ENCODE measurements at places on chromosomes 7 and 10.
A peak's percentile ranks its signal among the peaks of the same experiment; 100 is the strongest.

- peak; percentile 80 for DNase-seq
Observed at GRCh38 chr10:130127364-130128061, 8.7 kb upstream of the GLRX3 start.

DNA sequence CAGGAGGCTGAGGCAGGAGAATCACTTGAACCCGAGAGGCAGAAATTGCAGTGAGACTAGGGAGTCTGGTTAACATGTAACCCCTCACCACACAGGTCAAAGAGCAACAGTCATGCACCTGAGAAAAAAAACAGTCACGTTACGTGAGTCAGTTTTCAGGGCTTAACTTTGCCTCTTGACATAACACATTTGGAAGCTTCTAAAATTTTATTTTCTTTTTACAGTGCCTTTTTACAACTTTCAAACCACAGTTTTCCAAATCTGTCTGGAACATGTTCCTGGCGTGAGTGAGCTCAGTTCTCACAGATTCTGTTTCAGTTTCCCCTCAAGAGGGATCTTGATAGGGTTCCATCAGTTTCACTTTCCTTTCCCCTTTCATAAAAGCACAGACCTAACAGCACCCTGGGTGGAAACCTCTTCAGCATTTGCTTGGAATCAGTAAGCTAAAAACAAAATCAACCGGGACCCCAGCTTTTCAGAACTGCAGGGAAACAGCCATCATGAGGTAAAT, 4.4 kb downstream of the IFIT3 start:
- peak; percentile 55 for DNase-seq

DNA sequence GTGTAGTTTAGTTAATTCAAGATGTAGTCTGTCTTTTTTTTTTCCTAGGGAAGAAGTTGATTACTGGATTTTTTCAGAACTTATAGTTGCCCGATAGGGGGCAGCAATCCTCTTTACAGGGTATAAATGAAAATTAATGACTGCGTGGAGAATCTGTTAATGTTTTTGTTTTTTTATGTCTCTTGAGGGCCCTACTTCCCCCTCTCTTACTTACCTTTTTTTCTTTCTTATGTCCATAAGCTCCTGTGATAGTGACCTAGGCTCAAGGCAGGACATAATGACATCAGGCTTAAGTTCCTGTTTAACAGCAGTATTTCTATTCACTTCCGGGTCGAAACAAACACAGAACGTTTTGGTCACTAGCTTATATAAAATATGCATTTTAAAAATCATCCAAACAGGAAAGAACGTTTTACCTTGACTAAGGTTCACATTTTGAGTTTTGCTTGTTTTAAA, 18.8 kb downstream of the CDC123 start:
- peak; percentile 29 for DNase-seq

DNA sequence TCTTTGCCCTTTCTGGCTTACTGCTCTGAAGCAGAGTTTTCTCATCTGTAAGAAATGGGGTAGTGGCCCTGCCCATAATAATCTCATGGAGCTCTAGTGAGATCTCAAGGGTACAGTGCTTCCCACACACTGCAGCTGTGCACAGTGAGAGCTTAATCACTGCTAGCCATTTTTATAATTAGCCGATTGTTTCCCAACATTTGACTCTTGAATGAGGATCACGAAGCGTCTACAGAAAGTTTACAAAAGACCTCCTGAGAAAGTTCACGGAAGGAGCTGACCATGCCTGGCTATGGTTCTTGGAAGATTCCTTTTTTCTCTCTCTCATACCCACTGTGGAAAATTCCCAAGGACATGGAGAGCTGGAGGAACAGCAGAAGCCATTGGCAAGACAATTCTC, 70.4 kb downstream of the FAM171A1 start:
- DNase-seq, result no peak

DNA sequence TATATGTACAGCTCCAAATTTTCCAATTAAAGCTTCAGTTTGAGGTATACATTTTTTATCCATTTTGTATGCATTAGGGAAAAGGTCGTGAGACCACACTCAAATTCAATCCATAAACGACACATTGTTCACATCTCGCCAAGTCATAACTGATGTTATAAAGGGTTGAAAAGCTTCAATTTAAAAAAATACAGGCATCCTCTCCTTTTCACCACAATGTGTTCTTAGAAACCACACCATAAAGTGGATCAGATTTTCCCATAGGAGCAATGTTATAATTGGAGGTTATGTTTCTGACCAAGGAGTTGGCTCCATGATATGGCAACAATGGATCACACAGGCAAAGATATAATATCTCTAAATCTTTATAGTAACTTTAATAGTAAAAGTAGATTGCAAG, 663.6 kb downstream of the PARD3 start:
- no peak for DNase-seq

- DNase-seq, result peak; percentile 45
Observed at GRCh38 chr10:77756319-77757232, 119.0 kb upstream of the KCNMA1 start.

DNA sequence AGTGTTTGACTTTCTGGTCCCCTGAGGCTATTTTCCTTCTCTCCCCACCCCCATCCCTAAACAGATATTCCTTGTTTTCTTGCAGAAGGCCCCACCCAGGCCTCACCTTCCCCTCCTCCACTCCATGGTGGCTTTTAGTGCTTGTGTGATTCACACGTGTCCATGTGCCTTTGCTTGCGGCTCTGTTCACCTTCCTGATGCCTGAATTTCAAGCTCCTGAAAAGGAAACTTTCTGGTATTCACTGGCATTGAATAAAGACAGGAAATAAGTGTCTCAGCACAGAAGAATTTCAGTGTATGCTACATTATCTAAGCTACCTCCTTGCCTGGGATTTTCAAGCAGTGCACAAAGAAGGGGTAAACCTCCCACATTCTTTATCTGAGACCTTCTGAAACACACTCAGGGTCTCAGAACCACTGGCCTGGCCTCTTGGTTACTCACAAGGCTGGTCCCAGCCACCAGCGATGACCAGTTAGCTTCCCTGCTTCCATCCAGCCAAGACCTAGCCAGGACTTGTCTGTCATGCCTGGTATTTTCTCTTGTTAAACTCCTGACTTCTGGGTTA, 17.2 kb upstream of the UBE2H start:
- no peak for DNase-seq

- no peak for DNase-seq
Observed at GRCh38 chr10:63563623-63564022, 42.4 kb downstream of the REEP3 start.
